ENCODE measurements at places on chromosomes 1 and 21. TPM values are rescaled to one million over a fixed set of nuclear protein-coding genes. Genes with fewer than 3 reads are reported as not detected.

GRCh38 chr1:94580367-94581115 is 39.0 kb upstream of the F3 start:
- no peak for DNase-seq

DNA sequence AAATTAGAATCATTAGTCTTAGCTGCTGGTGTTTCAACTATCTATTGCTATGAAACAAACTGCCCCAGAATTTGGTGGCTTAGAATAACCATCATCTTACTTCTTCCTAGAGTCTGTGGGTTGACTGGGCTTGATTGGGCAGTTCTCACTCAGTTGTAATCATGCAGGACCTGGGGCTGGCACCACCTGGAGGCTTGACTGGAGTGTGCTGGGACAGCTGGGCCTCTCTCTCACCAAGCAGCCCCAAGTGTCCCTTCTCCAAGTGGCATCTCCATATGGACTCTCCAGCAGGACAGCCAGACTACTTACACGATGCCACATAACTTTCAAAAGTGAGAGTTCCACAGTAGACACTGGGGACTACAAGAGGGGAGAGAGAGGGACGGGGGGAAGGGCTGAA is 140.3 kb upstream of the ATP1B1 start:
- DNase-seq = no peak

DNA sequence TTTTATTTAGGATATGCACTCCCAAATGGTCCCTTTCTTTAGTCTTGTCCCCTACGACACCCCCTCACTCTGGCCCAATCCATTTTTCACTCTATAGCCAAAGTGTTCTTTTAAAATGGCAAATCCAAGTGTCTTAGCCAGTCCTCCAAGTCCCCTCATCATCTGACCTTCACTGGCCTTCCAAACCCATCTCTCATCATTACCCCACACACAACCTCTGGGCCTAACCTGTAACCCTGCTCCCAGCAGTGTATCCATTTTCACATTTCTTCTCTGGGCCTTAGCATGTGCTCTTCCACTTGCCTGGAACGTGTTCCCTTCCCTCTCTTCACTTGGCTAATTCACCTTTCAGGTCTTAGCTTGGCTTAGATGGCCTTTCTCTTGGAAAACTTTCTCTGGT is 6.5 kb upstream of the ARL8A start:
- DNase-seq = no peak

GRCh38 chr1:42195841-42196240 is 31.3 kb upstream of the GUCA2A start:
- no peak for DNase-seq

- DNase-seq = no peak
Observed at GRCh38 chr21:25509862-25510261, 97.4 kb downstream of the MRPL39 start.

GRCh38 chr1:243413431-243414151 is 157.8 kb downstream of the SDCCAG8 start:
- DNase-seq = no peak

DNA sequence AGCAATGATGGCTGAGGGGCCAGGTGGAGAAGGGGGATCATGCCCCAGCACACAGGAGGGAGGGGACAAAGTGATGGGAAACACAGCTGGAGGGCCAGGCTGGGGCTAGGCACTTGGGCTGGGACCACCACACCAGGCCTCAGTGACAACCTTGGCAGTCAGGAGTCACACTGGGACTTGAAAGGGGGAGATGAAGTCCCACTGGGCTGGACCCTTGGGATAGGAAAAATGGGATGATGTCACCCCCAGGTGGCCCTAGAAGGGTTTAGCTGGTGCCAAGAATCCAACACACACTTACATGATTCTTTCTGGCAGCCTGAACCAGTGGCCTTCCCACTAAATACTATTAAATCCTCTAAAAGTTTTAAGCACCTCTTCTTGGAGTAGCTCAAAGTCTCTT is 17.1 kb downstream of the ZBTB17 start:
- DNase-seq = no peak

- no peak for DNase-seq
Observed at GRCh38 chr1:166379447-166379846, 212.6 kb upstream of the FAM78B start.

DNA sequence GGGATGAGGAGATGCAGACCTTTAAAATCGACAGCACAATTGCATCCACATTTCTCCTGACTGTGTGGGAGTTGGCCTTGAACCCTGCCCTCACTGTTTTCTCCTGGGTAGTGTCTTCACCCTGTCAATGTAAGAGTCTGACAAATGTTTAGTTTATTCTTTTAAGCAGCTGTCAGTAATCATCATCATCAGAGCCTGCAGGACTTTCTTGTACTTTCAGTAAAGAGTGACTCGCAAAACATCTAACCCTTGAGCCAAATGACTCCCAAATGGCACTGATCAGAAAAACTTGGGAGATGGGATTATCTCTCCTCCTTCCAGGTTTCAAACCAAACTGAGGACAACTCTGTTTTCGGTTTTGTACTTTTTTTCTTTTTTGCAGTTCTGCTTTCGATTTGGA is 460.2 kb downstream of the KIF26B start:
- DNase-seq = no peak

- peak; percentile 40 for DNase-seq
Observed at GRCh38 chr1:85502625-85503083, 37.7 kb upstream of the DDAH1 start.

GRCh38 chr21:8993943-8994639 is 1527.3 kb upstream of the TPTE start:
- DNase-seq = no peak

DNA sequence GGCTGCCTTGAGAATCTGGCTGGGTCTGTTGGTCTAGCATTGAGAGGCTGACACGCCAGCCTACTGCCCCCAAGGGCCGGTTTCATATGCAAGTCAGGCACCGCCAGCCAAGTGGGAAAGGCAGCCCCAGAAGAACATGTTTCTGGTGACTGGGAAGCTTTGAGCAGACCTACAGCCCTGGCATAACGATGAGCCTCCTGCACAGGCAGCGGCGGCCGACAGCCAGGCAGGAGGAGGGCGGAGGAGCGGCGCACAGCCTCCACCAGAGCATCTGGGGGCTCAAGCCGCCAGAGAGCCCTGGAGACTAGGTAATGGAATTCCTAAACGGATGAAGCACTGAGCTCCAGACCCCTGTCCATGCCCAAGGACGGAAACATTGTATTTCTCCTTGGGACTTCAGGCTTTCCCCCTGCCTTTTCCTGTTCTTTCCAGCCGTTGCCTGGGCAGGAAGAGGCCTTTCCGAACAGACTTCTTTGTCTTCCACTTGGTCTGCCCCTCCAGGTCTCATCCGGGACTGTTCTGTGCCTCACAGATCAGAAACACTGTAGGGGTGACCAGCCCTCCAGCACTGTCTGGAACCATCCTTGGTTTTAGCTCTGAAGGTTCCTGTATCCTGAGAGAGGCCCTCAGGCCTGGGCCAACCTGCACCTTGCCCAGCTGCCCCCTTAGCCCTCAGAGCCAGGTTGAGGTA is 59.5 kb downstream of the IRF2BP2 start:
- DNase-seq = no peak

- no peak for DNase-seq
Observed at GRCh38 chr1:204382714-204383083, 23.0 kb upstream of the PLEKHA6 start.

DNA sequence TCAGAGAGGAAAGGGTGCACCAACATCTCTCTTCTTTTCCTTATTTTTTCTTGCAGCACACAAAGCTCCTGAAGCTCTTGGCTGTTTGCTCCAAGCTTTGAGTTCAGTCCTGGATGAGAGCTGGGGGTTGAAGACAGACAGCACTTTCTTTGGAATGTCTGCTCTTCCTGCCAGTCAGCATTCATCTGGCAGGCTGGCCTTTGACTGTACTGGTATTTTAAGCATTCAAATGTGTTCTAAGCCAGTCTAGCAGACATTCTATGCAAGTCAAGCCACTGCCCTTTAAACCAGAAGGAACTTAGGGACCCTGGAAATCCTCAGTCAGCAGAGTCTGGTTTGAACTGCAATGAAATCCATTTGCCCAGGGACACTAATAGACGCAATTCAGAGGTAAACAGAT is 45.0 kb downstream of the XCL1 start:
- no peak for DNase-seq

DNA sequence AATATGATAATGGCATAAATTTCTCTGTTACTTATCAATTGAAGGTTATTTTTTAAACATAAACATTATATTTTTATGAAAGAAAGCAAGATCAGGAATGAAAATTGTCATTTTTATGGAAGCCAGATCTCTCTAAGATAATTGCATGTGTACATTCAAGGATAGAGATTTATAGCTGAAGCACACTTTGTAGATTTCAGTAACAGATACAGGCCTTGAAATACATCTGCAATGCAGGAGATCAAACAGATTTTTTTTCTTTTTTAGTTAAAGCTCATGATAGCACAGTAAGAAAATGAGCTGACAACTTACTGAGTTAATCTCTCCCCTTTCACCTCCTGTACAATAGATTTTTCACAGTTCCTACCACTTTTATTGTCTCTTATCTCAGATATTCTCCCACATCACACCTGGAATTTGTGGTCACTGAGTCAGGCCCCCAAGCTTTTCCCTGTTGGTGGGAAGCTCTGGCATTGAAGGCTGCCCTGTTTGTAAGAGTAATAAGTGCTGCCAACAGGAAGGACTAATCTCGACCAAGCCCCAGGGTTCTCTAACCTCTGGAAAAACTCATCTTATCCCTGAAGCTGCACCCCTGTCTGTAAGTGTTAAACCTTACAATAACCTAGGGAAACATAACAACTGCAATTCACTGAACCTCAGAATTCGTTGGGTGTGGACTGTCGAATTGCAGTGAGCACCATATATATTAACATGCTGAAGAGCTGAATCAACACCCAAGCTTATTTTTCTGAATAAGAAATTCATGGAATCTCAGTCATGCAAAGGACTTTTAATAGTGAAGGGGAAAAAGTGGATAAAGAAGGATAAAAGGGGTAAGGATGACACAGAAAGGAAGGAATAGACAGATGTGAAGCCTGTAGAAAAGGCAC is 599.0 kb downstream of the LMO4 start:
- no peak for DNase-seq

DNA sequence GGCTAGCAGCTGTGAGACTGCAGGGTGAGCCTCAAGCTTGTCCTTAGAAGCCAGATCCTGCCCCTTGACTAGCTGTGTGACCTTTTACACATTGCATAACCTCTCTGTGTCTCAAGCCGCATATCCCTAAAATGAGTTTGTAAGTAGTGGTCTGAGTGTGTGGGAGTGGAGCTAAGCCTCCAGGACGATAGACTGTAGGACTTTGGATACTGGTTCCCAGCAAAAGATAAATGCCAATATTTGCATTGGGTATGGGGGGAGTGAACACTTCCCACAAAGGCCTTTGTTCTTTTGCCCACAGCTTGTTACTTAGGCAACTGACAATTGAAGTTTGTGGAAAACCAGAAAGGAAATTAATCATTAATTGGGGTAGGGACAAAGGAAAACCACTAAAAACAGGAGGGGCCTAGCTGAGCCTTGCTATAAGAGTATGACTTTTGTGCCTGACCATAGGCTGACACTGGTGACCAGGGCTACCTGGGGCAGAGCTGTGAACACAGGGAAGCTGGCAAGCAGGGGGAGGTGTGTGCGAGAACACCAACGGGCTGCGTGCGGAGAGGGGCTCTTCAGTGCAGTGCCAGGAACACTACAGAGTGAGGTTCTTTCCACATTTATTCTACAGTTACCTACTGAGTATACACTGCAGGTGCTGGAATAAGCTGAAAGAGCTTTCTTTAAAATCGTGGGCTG is 102.4 kb upstream of the ETV3 start:
- DNase-seq = no peak

GRCh38 chr21:44299458-44300261 is at the start of gene PFKL:
PFKL (plus strand) TSS chr21:44300053; CDS start chr21:44300106, 53 bp downstream.
- DNase-seq = peak; percentile 47

GRCh38 chr1:178908358-178908757 is 37.5 kb upstream of the ANGPTL1 start:
- DNase-seq = no peak

DNA sequence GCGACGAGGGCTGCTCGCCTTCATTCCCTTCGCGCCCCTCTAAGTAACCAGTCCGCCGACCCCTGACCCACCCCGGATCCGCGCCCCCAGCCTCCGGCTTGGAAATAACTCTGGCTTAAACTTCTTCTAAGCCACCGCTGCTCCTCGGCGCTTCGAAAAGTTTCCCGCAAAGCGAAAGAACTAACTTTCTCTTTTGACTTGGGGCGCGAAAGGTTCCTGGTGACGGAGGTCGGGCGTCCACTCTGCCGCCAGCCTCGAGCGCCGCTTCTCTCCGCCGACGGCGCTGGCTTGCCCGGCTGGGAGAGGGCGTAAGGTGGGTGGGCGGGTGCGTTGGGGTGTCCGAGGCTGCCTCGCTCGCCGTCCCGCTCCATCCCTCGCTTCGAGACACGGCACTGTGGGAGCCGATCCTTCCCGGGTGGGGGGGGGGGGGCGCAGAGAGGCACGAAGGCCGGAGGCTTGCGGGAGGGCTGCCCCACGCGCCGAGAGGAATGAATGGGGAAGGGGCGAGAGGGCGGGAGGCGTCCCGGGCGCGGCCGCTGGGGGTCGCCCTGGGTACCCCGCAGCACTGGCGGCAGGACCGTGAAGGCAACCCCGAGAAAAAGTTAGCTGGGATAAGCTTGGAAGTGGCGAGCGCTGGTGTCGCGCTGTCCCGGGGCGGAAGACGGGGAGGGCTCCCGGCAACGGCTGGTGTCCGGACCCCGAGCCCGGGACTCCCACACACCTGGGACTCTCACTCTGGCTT is 569 bp downstream of the ATF3 start:
- peak; percentile 73 for DNase-seq

DNA sequence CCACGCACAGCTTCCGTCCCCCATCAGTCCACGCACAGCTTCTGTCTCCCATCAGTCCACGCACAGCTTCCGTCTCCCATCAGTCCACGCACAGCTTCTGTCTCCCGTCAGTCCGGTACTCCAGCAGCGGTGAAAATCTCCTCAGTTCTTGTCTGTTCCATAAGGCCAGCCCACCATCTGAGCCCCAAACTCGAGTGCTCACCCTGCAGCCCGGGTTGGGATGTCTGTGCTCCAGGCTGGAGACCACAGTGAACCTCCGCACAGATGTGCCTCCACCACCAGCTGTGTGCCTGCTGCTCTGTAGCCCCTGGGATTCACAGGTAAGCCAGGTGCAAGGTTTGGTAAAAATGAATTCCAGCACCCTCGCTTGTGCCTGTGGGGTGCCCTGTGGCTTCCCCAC is 258.6 kb downstream of the NPHP4 start:
- DNase-seq = no peak

- no peak for DNase-seq
Observed at GRCh38 chr1:208615371-208615770, 371.2 kb upstream of the PLXNA2 start.

- DNase-seq = no peak
Observed at GRCh38 chr1:86872086-86872485, 41.8 kb downstream of the SELENOF start.

GRCh38 chr1:42259739-42260064 is 75.3 kb downstream of the FOXJ3 start:
- no peak for DNase-seq

- DNase-seq = no peak
Observed at GRCh38 chr1:118862755-118863154, 125.4 kb downstream of the TBX15 start.

GRCh38 chr1:154822717-154823116 is 47.4 kb downstream of the KCNN3 start:
- no peak for DNase-seq

Gene CYP4B1
- total RNA-seq = not detected

Gene HUNK
- total RNA-seq = 29.1 TPM

Gene TEX38
- total RNA-seq = not detected

Gene TOMM40L
- total RNA-seq = 17.9 TPM

Gene OR2L2
- 0.09 TPM for total RNA-seq

Gene PPP2R5A
- 11.9 TPM for total RNA-seq

Gene PGLYRP4
- not detected for total RNA-seq

Gene NVL
- total RNA-seq = 53.8 TPM

Gene OR2M3
- total RNA-seq = not detected

Gene CTSK
- 4.6 TPM for total RNA-seq

Gene GNG12
- total RNA-seq = 18.4 TPM

Gene DMBX1
- total RNA-seq = not detected

Gene MATN1
- 0.54 TPM for total RNA-seq

Gene AKNAD1
- 1.4 TPM for total RNA-seq

Gene WNT9A
- 0.54 TPM for total RNA-seq

All from neural crest cell (in vitro differentiated cells).